Chondrocyte (in vitro differentiated cells): ENCODE measurements at places on chromosomes 7 and 10.

DNA sequence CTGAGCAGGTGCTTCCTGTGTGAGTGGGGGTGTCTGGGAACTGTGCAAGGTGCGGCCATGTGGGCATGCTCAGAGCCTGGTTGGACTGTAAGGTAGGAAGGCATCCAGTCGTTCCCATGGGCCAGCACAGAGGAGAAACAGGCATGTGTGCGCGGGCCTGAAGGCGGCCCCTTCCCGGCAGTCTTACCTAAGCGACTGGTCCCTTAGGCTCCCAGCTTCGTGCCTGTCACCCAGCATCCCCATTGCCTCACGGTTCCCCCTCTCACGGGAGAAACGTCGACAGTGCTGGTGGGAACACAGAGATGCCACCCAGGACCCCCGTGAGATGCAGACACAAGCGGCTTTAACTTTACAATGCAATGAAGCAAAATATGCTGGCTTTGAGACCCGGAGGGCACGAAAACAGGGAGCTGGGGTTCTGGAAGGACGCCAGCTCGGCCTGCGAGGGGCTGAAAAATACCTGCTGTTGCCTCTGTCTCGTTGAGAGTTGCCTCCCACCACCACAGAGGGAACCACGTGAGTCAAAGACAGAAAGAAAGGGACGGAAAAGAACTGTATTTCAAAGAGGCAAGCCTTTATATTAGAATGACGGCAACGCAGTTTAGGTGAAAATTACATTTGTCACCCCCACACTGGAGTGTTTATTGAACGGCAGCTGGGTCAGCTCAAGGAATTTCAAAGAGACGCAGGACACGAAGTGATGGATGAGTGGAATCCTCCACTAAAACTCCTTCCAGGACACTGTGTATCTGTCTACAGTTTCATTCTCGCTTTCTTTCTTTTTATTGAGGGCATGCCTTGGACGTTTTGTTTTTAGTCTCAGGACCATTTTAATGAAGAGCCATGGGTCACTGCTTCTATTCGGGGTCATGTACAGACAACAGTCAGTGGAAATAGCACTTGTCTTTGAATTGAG is 128.4 kb downstream of the DNAJB6 start:
- no peak for DNase-seq

DNA sequence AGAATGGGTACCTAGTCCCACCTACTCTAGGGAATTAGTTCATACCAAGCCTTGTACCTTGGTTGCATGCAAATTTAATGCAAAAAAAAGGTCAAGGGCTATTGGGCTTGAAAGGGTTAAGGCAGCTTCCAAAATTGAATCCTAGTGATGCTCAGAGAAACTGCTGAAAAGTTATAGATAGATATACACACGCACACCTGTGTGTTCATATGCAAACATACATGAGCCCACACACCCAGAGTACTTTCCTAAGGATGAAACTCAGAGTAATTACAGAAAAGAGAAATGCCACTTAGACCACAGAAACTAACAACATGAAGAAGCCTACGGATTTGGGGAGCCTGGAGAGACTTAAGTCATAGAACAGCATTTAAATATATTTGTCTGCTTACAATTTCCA is 1.5 kb downstream of the SLC25A13 start:
- DNase-seq, result no peak

DNA sequence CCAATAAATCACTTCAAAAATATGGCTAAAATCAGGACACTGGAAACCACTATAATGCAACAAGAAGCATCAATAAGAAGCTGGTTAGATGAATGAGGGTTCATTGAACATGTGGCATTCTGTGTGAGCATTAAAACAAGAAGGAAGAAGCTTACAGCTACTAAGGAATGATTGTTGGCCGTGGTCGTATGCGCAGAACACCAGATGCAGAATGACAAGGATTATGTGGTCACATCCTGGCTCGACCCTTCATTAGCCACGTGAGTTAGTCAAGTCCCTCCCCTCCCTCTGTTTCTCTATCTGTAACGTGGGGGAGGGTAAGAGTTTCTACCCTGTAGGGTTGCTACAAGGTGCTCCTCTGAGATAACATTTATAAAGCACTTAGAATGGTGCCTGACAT is 174.3 kb downstream of the ADAM12 start:
- DNase-seq, result no peak

- DNase-seq, result no peak
Observed at GRCh38 chr10:117694190-117694589, 151.6 kb downstream of the EMX2 start.

DNA sequence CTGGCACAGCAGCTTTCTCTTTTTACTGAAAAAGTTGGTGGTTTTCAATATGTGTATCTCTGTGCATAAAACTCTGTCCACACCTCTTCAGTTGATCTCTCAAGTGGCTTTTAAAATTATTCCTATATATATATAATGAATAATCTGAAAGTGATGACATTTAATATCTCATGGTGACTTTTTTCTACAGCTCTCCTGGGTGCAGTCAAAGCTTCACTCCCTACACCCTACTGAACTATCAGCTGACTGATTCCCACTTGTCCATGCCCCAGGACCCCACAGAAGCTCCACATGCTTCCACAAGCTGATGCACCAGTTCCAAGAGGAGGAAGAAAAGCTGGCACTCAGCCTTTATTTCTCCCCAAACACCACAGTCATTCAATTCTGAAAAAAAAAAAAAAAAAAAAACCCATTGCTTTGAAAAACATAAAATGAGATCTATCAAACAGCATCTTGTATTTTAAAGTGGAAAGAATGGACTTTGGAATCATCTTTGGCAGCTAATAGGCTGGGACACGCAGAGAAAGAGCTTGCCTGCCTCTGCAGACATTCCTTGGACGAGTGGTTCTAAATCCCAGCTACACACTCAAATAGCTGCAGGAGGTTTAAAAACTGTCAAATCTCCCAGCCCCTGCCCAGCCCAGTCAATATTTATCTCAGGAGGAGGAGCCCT is 75.3 kb upstream of the GDF10 start:
- DNase-seq, result no peak

DNA sequence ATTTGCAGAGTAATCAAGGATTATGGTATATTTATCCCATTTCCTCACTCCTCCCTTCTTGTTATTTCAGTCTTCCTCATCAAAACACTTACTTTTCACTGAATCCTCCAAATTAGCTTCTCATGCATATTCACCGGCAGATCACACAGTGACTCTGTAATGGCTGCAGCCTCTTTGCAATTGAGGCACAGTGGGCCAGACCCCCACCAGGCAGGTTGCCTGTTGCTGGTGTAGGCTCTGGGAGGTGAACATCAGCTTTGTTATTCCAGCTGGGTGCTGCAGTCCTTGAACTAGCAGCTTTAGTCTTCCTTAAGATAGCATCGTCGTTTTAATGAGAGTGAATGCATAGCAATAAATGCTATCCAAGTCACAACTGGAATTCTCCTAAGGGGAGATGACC is 449.3 kb downstream of the CNTNAP2 start:
- DNase-seq, result no peak

- DNase-seq, result no peak
Observed at GRCh38 chr10:48568546-48568945, 36.3 kb downstream of the ARHGAP22 start.

GRCh38 chr7:12178317-12178716 is 32.8 kb upstream of the TMEM106B start:
- no peak for DNase-seq

DNA sequence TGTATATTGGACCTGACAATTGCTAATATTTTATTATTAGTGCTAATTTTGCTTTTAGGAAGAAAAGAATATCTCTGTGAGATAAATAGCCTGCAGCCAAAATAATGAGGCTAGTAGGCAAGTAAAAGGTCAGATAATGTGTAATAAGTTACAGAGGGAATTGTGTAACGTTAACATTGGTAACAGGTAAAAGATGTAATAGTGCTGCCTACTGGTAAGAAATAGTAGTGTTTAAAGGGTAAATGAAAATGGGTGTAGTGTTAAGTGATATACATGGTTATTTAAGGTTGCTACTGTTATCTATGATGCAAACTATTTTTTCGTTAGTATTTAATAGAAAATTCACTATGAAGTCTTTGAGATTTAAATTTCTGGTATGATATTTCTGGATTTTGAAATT is 9.2 kb upstream of the FOXP2 start:
- no peak for DNase-seq

DNA sequence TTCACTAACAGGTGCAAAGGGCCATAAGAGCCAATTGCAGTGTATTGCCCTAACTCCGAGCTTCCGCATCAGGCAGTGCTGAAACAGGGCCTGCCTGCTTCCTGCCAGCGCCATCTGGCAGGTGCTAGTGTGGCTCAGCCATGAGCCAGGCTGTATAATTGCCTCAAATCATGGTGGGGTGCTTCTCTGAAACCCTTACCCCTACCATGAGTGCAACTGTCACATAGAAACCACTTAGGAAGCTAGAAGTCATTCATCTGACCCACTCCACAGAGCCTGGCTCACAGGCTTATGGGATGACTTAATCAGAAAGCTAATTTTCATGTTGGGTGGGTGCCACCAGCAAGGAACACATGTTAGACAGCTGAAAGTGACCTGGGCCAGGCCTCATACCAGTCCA is 133.3 kb upstream of the LAMB4 start:
- no peak for DNase-seq

DNA sequence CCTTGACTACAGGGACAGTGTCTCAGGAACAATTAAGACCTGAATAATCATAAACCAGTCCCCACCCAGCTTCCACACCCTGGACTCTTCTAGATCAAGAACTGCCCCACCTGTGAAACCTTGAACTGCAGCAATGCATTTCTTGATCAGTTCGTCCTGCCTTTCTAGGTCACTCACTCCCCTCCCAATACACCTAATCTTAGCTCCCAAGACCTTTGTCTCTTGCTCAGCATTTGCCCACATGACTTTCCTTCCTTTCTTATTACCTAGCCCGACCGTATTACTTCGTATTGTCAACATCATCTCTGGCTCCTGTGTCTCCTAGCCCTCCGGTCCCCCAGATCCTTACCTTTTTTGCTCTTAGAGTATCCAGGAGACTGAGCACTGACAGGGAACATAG is 5.5 kb upstream of the NAMPT start:
- DNase-seq, result no peak

DNA sequence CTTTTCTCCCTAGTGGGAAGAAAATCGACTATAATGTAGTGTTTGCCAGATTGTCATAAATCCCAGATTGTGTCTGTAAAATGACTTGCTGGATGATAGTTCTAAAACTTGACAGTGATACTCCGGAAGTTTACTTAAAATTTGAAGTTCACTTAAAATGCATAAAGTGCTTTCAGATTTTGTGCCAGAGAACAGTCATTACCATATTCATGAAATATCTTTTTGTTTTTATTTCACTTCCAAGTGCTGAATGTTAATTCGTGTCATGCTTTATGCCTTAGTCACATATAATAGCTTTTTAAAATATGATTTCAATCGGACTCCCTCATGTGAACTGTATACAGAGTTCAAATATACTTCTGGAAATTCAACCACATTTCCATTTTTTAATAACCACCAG is 30.4 kb downstream of the PRPF18 start:
- no peak for DNase-seq

DNA sequence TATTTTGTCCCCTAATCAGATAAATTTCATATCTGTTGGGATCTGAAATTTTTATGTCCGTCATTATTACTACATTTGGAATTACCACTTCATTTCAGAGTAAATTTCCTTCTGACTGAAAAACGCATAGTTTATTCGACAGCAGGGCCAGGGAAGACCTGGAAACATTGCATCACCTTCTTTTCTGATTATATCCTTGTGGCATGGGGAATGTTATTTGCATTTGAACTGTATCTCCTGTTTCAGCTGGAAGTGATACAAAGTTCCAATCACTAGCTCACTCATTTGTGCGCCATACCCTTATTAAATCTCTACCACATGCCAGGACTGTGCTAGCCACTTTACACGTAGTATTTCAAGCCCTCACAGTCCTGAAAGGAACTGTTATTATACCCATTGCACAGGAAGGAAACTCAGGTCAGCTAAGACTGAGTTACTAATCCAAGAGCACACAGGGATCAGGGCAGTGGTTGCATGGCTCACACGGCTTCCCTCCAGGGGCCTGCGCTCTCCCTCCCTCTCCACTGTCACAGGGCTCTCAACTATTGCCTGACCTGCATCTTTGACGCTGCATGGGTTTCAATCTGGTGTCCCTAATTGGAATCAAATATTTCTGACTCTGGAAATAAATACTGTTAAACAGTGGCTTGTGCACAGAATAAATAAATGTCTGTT is 84.4 kb upstream of the NANOS1 start:
- DNase-seq, result no peak

DNA sequence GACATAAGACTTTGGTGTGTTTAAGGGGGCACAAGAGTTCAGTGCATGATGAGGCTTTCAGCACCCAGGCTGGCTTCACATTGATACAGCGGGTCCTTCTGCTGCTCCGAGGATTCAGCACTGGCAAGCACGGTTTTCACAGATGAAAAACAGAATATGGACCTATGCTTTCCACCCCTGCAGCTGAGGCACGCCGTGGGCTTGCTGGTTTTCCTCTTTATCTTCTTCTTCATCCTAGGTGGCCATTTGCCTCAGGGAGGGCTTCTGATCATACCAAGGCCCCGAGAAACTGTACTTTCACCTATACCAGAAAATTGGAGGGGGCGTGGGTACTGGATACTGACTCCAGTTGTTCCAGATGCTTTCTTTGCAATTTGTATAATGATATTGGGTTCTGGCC is 277.1 kb upstream of the ZNF32 start:
- no peak for DNase-seq

DNA sequence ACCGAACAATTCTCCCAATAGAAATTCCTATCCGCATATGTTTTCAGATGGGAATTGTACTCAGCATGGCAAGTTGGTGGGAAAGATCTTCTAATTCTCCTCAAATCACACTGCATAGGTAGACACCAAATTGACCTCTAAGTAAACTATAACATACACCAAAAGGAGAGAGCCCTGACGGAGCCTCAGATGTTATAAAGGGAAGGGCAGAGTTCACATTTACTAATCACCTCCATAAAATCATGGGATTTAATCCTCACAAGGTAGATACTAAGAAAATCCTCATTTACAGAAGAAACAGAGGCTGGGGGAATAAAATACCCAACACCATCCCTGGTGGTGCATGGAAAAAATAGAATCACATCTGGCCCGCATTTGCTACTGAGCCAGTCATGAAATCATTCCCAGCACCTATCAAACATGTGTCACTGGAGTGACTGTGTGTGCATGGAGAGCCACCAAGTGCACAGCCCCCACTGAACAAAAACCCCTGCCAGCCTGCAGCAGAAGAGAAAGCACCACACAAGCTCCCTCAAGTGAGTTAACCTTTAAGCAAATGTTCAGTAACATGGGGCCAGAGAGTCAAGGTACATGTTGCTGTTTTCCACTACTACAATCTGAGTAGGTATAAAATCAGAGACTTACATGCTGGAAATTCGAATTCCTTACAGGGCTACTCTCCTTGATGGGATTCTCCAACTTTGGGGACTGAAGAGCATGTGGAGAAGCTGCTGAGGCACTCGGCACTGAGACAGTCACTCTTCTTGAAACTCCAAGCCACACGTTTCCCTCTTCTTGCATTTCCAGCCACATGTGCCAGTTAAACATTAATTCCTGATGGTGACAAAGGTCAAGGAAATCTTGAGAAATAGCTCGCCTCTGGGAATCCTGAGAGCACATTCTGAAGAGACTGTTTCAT is at the start of gene DDC:
Gene DDC (minus strand): TSS at position 766 of the 919 bp plus-strand sequence. CDS start 21,320 bp downstream, outside the sequence.
- DNase-seq, result no peak

- DNase-seq, result no peak
Observed at GRCh38 chr10:62081341-62082270, 180.1 kb downstream of the ARID5B start.
